ENCODE measurements at places on chromosomes 2 and 18.

GRCh38 chr2:1993711-1994682 is 249.7 kb upstream of the PXDN start:
- no peak for DNase-seq

- DNase-seq: no peak
Measured at GRCh38 chr2:236309669-236310029, 45.4 kb upstream of the ASB18 start.

DNA sequence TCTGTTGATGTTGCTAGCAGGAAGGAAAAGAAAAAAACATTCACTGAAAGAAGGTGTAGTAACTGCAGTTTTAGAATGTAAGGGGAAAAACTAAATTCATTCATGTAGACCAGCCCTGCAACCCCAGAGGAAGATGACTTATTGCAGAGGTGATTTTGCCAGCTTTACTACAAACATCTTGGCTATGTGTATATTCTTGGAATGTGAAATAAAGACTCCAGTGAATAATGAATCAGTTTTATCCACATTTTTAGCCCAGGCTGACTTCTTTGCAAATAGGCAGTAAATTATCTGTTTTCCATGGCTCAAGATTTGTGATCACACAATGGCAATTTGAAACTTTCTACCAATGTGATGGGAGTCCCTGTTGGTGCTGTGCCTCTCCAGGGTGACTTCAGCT is 206.1 kb upstream of the SETBP1 start:
- DNase-seq: no peak

- DNase-seq: no peak
Measured at GRCh38 chr2:133992454-133992853, 261.4 kb upstream of the MGAT5 start.

DNA sequence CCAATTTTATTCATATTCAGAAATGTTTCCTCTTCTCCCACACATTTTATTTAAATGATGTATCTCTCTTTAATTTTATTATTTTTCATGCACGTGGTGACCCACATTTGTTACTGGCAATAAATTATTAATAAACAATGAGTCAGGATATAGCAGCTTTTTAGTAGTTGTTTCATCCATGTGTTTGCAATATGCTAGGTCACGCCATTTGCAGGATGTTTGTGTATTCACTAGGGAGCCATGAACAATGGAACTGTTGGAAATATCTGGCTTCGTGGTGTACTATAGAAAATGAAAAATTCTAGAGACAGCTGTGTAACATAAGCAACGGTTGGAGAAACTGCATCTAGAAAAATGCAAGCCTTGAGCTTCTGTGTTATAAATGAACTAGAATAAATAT is 176.0 kb upstream of the COL3A1 start:
- DNase-seq: no peak

DNA sequence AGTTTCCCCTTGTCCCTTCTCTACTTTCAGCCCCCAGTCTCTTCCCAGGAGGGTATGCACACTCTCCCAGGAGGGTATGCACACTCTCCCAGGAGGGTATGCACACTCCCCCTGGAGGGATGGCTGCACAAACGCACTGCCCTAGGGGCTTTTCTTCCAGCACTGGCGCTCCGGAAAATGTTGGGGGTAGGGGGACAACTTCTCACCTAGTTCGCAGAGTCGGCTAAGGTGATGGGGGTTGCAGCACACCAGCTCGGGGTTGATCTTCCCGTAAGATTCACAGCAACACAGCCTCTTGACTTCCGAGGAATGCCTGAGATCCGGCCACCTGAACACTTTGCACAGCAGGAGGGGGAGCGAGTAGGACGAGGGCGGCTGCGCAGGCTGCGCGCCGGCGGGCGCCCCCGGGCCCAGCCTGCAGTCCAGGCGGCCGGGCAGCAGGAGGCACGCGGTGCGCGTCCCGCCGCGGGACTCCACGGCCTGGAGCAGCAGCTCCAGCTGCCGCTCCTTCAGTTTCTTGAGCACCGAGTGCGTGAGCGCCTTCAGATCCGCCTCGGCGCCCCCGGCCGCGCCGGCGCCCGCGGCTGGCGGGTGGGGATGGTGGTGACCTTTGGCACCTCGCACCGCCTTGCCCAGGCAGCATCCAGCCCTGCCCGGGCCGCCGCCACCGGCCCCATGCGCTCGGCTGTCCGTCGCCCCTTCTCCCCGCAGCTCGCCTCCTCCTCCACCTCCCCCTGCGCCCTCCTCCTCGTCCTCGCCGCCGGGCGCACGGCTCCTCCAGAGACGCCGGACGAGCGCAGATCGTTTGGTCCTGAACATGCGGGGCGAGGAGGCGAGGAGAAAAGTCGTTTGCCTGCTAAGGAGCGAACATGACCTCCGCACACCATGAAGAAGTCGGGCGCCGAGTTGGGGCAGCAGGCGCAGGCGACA is 894 bp downstream of the SMAD7 start:
- DNase-seq: no peak

DNA sequence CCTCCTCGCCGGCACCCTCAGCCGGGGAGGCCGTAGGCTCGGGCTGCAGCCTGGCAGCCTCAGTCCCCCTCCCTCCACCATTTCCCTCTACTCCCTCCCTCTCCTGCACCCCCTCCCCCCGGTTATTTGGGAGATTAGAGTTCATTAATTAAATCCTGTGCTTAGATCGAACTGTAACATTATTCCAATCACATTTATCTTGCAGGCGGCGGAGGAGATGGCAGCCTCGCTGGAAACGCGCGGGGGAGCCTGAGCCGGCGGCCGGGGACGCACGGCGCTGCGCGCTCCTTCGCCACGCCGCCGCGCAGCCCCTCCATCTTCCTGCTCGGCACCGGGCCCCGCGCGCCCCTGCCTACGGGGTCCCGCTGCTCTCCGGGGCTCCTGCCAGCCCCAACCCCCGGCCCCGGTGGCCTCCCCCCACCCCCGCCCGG is at the start of gene ST8SIA3:
Gene ST8SIA3, plus strand, starts transcription at position 287 of the 431 bp plus-strand sequence. CDS start 290 bp downstream, outside the sequence.
- DNase-seq: no peak

DNA sequence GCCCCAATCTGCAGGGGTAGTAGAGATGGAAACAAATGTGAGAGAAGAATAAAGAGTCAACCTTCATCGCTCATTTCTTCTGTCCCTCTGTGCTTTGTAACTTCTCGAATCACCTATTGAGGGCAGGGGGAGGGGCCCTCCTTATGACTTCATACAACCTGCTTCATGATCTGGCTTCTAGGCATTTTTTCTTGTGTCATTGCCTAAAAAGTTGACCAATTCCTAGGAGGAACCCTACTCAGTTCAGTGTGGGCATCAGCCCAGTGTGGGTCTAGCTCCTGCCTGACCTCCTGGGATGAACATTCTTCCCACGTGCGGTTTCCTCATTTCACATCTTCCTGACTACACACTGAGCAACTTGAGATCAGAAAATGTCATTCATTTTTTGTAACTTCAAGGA is 46.3 kb upstream of the CREB1 start:
- DNase-seq: no peak

DNA sequence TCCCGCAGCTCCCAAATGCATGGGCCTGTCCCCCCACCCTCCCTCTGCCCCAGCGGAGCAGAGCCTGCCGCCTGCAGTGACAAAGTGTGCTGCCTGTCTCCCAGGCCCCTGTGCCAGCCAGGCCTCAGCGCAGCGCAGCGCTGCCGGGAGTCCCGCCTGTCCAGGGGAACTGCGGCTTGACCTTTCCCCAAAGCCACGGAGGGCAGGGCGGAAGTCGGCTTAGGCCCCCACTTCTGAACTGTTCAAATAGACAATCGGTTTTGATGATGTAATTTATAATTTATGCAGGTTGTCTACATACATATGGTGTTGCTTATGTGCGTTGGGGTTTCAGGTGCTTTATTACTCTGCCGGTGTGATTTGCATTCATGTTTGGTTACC is 7.1 kb downstream of the GBX2 start:
- DNase-seq: no peak

GRCh38 chr2:180001726-180002125 is 5.4 kb downstream of the CWC22 start:
- DNase-seq: no peak

DNA sequence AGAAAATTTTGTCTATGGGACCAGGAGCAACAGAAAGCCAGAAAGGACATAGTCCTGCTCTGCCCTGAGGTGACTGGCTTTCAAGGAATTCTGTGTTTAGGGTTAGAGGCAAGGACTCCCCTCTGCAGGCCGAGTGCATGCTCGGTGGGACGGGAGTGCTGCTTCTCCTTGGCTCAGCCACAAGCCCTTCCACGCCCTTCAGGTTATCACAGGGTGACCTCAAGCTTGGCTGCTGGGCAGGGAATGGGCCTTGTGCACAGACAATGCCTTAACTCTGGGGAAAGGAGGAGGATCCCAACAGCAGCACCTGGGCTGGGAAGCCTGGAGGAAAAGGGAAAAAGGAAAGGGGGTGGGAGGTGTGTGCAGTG is 32.8 kb downstream of the FAM178B start:
- DNase-seq: no peak

DNA sequence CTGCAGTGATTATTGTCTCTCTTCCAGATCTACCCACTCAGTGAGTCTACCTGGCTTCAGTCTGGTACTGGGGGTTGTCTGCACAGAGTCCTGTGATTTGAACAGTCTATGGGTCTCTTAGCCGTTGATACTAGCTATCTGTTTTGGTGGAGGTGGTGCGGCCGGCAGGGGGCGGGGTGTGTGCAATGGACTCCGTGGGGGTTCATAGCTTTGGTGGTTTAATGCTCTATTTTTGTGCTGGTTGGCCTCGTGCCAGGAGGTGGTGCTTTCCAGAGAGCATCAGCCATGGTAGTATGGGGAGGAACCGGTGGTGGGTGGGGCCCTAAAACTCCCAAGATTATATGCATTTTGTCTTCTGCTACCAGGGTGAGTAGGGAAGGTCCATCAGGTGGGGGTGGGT is 1120.1 kb upstream of the FAM98A start:
- DNase-seq: no peak

GRCh38 chr18:63177919-63178821 is 141.4 kb downstream of the BCL2 start:
- DNase-seq: no peak

- no peak for DNase-seq
Measured at GRCh38 chr2:33552758-33553461, 46.2 kb downstream of the FAM98A start.

GRCh38 chr2:198701481-198701880 is 756.3 kb downstream of the SATB2 start:
- no peak for DNase-seq

DNA sequence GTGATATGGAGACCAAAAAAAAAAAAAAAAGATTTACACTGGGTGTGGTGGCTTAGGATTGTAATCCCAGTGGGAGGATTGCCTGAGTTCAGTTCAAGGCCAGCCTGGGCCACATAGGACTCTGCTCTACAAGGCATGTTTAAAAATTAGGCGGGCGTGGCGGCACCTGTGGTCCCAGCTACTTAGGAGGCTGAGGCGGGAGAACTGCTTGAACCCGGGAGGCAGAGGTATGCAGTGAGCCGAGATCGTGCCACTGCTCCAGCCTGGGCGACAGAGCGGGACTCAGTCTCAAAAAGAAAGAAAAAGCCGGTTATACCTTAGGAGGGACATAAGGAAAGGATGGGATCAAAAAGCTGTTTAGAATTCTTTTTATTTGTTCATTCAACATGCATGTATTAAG is 707 bp upstream of the SPDYA start:
- no peak for DNase-seq
